ENCODE measurements at places on chromosomes 13 and 19.

DNA sequence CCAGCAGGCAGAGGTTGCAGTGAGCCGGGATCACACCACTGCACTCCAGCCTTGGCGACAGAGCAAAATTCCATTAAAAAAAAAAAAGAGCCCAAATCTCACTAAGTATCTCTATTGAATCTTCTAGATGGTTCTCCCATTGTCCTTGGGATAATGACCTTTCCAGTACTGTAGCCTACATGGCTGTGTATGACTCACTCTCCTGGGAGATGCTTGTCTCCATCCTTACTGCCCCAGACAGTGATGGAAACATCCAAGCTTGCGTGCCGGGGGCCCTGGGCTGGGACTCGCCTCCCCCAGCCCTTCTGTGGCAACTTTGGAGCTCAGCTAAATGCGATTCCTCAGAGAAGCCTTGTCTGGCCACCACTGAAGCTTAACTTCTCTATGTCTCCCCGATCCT, 49.7 kb downstream of the NWD1 start:
- no peak for DNase-seq

GRCh38 chr19:3302755-3303154, 63.6 kb upstream of the NFIC start:
- no peak for DNase-seq

DNA sequence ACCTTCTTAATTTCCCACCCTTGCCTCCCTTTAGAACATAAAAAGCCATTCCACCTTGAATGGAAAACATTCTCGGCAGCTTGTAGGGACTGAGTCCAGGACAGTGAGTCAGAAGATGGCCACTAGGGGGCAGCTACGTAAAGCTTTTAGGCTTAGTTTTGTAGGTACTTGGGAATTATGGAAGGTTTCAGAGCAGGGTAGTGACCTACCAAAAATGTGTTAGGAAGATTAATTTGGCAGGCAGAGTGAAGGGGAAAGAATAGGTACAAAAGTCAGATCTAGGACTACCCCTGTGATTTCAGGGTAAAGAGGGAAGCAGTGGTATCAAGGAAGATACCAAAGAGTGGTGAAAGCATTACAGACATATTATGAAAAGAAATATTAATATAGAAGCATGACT, 198.4 kb downstream of the NDFIP2 start:
- DNase-seq = peak; percentile 51

DNA sequence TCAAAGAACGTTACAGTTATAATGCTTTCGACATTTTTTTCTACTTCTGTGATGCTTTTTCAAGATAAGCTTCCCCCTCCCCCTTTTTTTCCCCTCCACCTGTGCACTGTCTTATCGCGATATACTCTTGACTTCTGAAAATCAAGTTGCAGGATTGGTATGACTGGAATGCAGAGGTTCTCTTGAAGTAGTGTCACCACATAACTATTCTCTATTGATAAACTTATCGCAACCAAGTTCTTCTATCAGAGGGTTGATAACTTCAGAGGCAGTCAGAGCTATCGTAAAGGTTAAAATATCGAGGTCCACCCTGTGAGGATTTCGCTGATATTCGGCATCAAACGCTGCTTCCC, 820 bp downstream of the EID2 start:
- DNase-seq = no peak

DNA sequence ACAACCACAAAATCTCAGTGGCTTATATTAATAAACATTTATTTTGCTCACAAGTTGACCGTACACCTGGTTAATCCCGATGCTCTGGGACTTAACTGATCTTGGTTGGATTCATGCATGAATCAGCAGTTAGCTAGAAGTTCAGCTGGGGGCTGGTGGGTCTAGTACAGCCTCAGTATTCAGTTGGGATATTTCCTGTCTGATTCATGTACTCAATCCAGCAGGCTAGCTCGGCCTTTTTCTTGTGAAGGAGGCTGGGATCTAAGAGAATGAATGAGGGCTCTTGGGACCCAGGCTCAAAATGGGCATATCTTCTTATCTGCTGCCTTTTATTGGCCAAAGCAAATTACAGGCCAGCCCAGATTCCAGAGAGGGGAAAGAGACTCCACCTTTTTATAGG, 178.8 kb downstream of the KCTD12 start:
- no peak for DNase-seq

DNA sequence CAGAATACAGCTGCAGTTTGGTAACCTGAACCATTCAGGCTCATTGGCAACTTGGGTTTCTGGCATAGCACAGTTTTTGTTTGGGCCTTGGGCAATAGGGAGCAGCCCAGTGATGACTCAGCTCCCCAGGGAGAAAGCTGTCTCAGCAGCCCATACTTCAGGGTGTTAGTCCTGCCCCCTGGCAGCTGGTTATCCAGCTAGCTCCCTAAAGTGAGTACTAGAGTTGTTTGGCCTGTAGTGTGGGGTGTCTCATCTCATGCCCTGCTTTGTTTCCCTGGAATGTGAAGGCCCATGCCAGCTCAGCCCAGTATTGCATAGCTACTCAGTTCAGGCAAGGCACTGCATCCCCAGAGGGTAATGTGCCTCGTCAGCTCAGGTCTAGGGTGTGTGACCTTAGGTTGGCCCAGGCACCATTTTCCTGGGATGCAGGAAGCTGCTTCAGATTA, 18.2 kb upstream of the ZNF543 start:
- no peak for DNase-seq

DNA sequence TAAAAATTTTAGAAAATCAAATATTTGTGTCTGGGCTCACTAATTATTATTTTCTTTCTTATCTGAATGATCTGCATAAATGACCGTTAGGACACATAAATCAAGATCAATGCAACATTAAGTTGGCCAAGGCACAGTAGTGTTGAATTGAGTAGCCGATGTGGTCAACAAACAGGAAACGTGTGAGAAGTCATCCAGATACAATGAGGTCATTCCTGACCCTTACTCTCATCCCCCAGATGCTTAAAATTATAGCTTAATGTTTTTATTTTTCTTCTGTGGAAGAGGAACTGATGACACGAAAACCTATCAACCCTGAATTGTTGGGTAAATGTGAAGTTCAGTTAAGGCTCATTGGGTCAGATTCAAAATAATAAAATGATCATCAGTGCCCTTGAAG, 222.9 kb downstream of the RFC3 start:
- no peak for DNase-seq

GRCh38 chr19:55440411-55441105, 2.5 kb downstream of the SHISA7 start:
- DNase-seq = no peak

DNA sequence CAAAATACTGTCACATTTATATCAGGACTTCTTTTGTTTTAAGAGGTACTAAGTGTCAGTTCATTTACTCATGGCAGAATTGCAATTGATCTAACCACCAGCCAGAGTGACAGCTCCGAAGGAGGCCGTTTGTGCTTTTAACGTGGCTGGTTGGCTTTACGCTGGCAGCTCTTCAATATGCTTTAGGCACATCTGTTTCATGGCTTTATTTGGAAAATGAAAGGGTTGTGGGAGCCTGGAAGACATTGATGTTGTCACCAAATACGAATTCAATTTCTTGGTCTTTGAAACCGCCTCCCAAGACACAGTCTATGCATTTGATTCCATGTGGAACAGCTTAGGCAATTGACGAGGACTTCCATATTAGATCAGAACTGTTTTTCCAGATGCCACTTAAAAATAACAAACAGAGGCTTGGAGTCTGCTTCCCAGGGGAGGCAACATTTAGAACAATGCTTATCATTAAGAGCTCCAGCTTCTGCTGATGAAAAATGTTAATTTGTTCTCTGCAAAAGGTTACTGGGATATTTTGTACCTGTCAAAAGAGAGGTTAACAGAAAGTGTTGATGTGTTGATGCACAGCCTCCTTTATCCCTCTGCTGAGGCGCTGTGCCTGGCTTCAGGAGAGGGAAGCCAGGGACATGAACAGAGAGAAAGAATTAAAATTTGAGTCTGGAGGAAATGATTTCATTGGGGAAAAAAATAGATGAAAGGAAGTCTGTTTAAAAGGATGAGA, 64.0 kb upstream of the TNFRSF19 start:
- DNase-seq = no peak

- DNase-seq = no peak
Observed at GRCh38 chr13:49791711-49792549, 552 bp downstream of the KPNA3 start.

DNA sequence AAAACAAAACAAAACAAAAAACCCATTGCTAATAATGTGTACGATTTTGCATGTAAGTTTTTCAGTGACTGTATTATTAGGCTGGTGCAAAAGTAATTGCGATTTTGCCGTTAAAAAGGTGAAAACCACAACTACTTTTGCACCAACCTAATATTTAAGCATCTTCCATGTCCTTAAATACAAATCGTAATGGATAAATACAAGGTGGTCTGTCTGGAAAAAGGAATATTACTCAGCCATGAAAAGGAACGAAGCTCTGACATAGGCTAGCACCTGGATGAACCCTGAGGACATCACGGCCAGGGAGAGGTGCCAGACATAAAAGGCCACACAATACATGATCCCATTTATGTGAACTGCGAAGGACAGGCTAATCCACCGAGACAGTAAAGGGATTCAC, 33.2 kb downstream of the GADD45B start:
- DNase-seq = no peak

DNA sequence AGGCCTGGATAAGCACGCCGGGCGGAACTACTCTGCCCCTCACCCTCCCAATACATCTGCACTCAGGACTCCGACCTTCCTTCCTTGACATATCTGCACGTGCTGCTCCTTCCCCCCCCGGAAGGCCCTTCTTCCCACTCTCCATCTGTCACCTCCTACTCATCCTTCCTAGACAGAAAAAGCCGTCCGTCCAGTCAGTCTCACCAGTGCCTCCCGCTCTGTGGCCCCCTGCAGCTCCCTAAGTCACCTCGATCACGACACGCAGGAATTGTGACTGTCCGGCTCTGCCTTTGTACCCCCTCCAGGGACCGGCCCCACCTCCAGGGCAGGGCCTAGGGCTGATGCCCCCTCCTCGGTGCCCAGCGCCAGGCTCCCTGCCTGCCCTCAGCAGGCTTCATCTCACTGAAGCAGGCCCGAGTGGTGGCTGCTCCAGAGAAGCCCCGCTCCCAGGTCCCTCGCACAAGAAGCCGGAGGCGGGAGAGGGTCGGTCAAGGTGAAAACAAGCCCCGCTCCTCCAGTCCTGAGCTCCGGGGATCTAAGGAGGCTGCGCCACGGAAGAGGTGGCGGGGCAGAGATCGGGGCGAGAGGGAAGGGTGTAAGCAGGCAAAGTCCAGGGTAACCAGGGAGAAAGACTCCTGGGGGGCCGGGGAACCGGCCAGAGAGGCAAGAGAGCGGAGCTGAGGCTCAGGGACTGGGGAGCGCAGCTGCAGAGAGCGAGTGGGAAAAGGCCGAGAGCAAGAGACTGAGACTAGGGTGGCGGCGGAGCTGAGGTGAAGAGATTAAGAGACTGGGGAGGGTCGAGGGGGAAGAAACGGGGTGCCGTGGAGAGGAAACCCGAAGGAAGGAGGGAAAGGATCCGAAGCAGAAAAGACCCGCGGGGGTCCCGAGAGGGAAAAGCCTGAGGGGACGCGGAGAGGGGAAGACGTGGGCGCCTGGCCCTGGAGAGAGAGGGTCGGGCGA, 1.1 kb downstream of the PPP6R1 start:
- no peak for DNase-seq

GRCh38 chr13:110307767-110308655, 927 bp downstream of the COL4A2 start:
- no peak for DNase-seq

- no peak for DNase-seq
Observed at GRCh38 chr19:43286786-43287185, 17.5 kb upstream of the PSG9 start.

- no peak for DNase-seq
Observed at GRCh38 chr19:32189956-32190706, 155.3 kb upstream of the ZNF507 start.

DNA sequence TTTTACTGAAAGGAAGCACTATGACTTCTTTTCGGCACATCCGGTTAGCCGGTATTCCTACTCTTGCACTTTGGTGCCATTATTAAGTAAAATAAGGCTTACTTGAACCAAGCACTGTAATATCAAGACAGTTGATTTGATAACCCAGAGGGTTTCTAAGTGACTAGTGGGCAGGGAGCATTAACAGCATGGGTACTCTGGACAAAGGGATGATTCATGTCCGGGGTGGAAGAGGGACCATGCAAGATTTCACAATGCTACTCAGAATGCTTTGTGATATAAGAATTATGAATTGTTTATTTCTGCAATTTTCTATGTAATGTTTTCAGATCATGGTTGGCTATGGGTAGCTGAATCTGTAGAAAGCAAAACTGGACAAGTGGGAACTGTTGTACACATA, 282.1 kb downstream of the TDRD3 start:
- no peak for DNase-seq

GRCh38 chr13:20412691-20413355, 112.8 kb downstream of the CRYL1 start:
- DNase-seq = no peak

DNA sequence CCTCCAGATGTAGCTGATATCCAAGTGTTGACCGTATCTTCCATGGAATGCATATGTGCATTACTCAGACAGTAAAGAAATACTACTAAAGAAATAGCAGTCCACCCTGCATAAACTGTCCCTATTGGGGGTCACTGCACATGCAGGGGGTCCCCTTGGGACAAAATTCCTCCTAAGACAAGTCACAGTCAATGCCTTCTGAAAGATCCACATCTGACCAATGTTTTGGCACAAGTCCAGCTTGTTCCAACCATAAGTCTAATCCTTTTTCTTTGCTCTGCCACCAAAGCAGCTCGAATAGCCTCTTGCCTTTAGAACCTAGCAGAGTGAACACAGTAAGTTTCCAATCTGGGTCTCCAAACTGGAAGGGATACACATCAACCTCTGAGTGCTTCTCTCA, 87.9 kb downstream of the DIAPH3 start:
- DNase-seq = no peak

DNA sequence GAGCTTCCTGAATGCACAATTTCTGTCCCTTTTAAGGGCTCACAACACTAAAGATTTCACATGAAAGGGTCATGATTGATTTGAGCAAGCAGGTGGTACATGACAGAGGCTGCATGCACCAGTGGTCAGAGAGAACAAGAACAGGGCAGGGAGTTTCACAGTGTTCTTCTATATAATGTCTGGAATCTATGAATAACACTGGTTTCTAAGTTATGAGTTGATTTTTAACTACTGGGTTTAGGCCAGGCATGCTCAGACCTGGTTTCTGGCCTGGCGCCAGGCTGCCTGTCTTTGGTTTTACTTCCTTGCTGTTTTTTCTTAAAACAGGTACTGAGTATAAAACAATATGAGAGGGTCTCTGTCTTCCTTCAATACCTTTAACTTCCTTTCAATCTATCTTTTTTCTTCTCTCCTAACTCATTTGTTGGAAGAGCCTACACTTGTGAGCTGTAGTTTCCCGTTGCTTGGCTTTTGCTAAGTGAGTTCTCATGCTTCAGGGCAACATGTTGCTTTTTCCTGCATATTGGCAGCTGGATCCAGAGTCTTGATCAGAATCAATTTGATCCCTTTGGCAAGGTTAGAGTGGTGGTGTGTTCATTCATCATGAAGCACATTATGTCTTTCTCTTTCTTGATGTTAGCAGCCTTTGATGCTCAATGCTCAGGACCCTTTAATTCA, 38.5 kb upstream of the FGF14 start:
- DNase-seq = no peak

GRCh38 chr13:78609464-78610205, 6.3 kb upstream of the POU4F1 start:
- no peak for DNase-seq

- DNase-seq = peak; percentile 41
Observed at GRCh38 chr19:45876411-45877197, 9.3 kb downstream of the IRF2BP1 start.

- no peak for DNase-seq
Observed at GRCh38 chr19:51708811-51709210, 15.0 kb downstream of the HAS1 start.

All from left ventricle myocardium inferior (tissue), 1 donor.